ENCODE measurements at places on chromosomes 2 and 18.

GRCh38 chr2:239095460-239096081, 247.7 kb downstream of the TWIST2 start:
- DNase-seq, result no peak

GRCh38 chr2:27212626-27213471, 781 bp upstream of the SLC5A6 start:
- DNase-seq, result no peak

DNA sequence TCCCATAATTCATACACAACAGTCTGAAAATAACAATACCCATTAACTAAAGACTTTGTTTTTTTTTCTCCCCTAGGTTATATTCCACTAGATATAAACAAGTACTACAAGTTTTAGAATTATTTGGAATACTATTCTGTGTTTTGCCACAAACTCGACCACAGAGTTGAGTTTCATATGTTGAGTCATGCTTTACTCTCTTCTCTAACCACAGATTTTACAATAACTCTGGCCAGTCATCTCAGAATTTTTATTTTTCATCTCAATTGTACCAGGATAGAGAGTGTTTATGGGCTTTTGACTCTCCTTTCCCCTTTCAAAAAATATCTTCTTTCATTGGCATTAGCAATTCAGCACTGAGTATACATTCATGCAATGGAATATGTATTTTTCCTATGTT, 348.7 kb upstream of the GALNT5 start:
- DNase-seq, result no peak

DNA sequence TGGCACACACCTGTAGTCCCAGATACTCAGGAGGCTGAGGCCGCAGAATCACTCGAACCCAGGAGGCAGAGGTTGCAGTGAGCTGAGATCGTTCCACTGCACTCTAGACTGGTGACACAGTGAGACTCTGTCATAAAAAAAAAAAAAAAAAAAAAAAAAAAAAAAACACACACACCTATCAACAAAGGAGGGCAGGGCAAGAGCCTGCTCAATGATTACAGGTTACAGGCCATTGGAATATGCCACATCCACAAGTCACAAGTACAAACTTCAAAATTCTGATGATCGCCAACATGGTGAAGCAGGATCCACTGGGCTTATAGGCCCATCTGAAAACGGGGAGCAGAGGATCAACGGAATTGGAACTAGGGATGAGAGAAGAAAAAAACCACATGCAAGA, 6.3 kb downstream of the MYO5B start:
- DNase-seq, result no peak

GRCh38 chr2:173393636-173394035, 39.0 kb downstream of the CDCA7 start:
- DNase-seq, result no peak

DNA sequence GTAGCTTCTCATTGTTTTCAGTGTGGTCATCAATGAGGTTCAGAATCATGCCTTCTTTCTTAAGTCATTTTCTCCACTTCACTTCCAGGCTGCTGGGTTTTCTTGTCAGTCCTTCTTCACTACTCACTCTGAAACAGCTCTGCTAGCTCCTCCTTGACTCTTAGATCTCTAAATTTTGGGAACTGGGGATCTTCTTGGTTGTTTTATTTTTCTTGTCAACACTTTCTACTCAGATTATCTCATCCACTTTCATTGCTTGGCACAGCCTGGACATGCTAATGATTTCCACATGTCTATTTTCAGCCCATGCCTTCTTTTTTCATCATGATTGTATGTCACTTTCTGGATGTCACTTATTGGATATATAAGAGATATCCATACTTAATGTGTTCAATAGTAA, 517.8 kb upstream of the DSEL start:
- DNase-seq, result no peak

DNA sequence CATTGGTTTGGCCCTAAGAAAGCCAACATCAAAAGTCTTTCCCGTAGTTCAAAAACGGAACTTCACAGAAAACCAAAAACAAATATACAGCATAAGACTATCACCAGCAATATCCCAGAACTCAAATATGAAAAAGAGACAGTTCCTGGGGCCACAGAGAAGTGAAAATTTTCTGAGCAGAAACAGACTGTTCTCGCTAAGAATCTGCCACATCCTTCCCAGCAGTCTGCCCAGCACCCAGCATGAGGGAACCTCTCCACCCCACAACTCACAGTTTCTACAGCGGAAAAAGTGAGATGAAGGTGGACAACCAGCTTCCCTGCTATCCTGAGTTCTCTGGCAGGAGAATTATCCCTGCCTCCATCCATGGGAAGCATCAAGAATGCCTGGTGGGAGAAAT, 26.7 kb upstream of the TMEM163 start:
- DNase-seq, result no peak

- no peak for DNase-seq
Measured at GRCh38 chr2:184698476-184698875, 100.1 kb downstream of the ZNF804A start.

DNA sequence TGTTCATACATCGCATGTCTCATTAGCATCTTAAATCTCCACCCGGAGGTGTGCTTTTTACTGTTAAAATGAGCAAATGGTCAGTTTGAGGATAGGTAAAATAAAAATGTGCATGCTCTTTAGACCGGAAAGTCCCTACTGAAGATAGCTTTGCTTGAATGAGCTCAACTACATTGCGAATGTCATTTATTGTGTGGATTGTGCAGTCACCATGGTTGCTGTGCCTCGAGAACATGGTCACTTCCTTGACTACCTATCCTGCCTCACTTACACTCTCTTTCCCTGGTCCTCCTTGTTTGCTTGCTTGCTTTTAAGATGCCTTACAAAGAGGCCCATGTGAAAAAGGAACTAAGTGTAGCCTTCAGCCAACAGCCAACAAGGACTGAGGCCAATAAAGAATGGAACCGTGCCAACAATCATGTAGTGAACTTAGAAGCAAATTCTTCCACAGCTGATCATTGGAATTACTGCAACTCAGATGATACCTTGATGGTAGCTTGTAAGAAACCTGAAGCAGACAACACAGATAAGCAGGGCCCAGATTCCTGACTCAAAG, 72.2 kb upstream of the BARD1 start:
- DNase-seq, result no peak

- DNase-seq, result no peak
Measured at GRCh38 chr2:151071382-151071781, 190.3 kb downstream of the RBM43 start.

GRCh38 chr2:223918671-223919134, 26.4 kb downstream of the WDFY1 start:
- DNase-seq, result no peak

DNA sequence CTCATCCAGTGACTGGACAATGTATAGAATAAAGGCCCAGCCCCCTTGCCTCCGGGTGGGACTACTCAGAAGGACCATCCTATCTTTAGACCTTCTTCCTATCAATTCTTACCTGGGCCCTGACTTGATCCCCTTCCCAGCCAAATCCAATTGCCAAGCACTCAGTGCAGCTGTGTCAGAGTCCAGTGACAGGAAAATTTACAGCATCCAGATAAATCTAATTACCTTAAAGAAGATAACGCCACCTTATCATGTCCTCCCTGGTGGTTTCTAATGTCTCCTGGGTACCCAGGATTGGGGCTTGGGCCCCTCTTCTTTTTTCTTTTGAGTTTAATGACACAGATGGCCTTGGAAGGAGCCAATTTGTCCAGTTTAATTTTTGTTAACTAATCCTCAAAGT, 19.3 kb downstream of the LHCGR start:
- no peak for DNase-seq

DNA sequence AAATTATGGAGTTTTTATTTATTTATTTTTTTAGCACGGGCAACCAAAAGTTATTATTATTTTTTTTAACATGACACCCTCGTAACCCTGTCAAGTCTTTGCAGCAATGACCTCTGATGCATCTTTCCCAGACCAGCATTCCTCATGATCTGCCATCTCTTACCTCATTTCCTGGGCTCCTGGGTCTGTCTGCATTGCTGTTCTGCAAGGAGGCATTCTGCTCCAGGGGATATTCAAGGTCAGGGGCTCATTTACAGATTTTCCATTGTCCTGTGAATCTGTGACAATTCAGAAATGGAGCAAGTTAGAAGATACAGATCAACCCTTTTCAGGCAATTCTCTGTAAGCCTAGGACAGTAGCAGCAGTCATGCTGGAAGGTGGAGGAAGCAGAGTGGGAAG, 43.0 kb downstream of the NGEF start:
- no peak for DNase-seq

DNA sequence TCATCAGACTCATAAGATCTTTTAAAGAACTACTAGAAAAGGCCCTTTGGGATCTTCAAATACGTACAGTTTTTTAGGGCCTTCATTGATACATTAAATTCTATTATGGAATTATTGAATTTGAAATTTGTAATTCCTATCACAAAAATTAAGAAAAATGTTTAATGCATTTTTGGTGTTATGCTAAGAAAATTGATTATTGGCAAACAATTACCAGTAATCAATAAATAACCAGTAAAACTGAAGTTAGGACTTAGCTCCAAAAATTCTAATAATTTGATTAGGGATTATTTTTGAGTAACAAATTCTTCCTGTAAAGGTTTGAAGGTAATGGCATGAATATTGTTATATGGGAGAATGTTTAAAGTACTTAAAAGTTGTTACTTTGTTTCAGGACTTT, 119.3 kb downstream of the UBR3 start:
- no peak for DNase-seq

DNA sequence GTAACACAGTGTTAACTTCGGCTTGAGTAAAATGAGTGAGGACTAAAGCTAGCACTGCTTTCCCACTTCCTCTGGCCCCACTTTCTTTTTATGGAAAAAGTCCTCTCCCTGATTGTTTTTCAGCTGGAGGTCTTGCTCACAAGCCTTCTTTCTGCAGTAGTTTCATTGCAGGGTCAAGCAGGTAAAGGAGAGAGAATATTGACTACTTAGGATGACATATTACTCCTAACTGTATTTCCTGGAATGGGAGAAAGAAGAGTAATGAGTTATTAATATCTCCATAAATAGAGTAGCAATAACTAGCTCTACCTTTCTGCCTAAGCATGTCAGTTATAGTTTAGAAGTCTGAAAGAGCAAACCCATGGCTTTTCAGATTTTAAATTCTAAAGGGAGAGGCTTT, 45.0 kb downstream of the MAP4K4 start:
- no peak for DNase-seq

DNA sequence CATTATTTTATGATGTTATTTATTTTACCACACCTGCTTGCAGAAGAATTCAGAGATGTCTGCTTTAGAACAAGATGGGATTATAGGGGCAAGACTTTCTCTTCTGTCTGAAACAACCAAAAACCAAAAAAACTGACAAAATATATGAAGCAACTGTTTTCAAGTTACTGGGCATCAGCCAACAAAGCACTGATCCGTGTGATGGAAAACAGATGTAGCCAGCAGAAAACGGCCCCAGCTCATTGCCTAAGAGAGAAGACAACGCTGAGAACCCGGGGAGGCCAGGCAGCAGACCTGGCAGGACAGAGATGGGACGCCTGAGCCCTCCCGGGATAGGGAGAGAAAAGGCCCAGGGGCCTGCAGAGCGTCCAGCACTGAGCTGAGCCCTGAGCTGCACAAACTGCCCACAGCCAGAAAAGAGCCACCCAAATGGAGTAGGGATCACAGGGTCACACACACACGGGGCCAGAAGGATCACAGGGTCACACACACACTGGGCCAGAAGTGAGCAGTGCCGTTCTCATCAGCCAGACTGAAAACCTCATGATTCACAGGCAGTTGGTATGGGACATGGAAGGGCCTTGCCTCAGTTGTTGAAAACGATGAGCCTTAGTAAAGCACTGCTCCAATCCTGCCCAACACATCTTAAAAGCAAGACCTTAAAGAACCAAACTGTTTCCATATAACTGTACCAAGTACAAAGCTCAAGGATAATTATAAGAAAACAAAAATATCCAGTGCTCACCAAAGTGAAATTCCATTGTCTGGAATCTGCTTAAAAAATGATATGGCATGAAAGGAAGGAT, 12.1 kb downstream of the PXDN start:
- DNase-seq, result no peak

DNA sequence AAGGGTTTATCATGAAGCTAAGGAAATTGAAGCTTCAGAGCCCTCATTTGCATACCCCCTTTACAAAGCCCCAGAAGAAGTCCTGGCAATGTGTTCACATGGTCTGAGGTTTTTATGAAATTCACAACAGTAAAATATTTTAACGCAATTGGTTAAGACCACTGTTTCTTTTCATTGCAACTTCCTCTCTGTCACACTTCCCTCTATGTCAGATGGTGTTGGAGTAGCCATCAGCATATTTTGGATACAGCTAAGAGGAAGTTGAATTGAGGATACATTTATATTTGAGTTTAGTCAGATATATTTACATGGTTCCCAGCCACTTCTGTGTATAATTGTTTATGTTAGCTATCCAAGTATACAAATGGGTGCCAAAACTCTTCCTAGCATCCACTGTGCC, 170.0 kb downstream of the TXNL1 start:
- DNase-seq, result no peak

DNA sequence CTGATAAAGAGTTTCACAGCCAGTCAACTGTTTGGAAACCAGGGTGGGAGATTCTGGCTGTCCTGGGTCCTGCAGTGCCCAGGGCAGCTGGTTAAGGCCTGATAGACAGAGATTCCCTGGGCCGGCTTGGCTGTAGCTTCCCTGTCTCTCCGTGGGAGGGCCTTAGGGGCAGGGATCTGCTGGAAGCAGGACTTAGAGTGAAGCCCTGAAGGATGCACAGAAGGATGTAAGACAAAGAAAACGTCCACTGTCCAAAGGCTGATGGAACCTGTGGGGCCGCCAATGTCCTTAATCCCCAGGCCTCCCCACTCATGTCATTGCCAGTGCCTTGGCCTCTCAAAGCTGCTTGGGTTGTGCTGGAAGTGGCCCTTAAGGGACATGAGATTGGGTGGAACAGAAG, 33.0 kb downstream of the MROH2A start:
- no peak for DNase-seq

- no peak for DNase-seq
Measured at GRCh38 chr18:48293954-48294898, 115.0 kb downstream of the ZBTB7C start.

GRCh38 chr18:11962597-11962996, 18.7 kb upstream of the IMPA2 start:
- no peak for DNase-seq

DNA sequence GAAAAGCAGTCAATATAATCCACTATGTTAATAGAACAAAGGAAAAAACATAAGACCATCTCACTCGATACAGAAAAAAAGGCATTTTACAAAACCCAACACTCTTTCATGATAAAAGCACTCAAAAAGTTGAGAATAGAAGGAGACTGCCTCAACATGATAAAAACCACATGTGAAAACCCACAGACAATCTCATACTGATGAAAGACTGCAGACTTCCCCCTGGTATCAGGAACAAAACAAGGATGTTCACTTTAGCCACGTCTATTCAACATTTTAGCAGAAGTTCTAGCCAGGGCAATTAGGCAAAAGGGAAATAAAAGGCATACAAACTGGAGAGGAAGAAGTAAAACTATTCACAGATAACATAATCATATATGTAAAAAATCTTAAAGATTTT, 285.9 kb downstream of the EIPR1 start:
- no peak for DNase-seq

- no peak for DNase-seq
Measured at GRCh38 chr2:29487967-29488555, 372.8 kb downstream of the CLIP4 start.
